Naive thymus-derived CD8-positive, alpha-beta T cell (primary cell): ENCODE measurements at places on chromosomes 11 and 22.
A peak's percentile ranks its signal among the peaks of the same experiment; 100 is the strongest.

- no peak for DNase-seq
Observed at GRCh38 chr11:2825889-2826678, 59.5 kb downstream of the CDKN1C start.

DNA sequence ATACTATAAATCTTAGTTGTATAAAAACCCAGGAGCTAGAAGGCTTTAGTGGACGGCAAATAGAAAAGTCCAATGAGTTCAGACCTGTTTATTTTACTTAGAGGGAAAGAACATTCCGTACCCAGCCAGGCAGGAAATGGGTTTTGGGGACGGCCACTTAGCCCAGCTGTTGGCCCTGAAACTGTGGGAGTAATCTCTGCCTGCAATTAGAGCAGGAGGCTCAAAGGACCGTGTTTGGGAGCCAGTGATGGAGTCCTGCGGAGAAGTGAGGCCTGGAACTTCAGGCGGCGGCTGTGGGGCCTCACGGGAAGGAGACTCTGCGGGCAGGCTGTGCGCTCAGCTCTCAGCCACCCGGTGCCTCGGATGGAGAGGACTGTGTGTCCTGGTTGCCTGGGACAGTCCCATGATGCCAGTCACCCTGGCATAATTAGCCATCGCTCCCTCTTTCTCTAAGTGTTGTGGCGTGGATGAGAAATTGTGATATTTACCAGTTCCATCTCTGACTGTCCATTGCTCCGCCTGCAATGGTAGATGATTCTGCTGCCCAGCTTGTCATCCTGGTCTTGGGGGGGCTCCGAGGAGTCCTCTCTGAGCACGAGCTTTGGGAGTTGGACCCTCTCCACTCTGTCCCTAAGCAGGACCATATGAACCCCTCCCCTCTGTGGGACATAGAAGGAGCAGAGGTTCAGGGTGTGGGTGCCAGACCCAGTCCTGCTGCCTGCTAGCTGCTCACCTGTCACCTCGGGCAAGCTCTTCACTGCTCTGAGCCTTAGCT is 530.3 kb downstream of the TBC1D22A start:
- no peak for DNase-seq

DNA sequence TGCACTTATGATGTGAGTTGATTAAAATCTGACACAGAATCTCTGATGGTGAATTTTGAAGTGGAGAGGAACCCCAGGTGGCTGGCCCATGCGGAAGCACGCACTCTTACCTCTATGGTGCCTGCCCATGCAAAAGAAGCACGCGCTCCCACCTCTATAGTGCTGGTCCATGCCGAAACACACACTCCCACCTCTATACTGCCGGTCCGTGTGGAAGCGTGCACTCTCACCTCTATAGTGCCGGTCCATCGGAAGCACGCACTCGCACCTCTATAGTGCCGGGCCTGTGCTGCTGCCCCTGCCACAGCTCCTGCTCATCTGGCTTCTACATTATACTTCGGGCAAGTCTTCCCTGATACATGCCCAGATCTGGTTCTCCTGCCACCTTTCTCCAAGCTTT is 36.8 kb upstream of the SLC25A1 start:
- no peak for DNase-seq

GRCh38 chr22:38272373-38273134 is at the start of gene TMEM184B:
TMEM184B (minus strand) TSS chr22:38273010; CDS start chr22:38247961, 25,049 bp downstream.
- DNase-seq = peak; percentile 83

DNA sequence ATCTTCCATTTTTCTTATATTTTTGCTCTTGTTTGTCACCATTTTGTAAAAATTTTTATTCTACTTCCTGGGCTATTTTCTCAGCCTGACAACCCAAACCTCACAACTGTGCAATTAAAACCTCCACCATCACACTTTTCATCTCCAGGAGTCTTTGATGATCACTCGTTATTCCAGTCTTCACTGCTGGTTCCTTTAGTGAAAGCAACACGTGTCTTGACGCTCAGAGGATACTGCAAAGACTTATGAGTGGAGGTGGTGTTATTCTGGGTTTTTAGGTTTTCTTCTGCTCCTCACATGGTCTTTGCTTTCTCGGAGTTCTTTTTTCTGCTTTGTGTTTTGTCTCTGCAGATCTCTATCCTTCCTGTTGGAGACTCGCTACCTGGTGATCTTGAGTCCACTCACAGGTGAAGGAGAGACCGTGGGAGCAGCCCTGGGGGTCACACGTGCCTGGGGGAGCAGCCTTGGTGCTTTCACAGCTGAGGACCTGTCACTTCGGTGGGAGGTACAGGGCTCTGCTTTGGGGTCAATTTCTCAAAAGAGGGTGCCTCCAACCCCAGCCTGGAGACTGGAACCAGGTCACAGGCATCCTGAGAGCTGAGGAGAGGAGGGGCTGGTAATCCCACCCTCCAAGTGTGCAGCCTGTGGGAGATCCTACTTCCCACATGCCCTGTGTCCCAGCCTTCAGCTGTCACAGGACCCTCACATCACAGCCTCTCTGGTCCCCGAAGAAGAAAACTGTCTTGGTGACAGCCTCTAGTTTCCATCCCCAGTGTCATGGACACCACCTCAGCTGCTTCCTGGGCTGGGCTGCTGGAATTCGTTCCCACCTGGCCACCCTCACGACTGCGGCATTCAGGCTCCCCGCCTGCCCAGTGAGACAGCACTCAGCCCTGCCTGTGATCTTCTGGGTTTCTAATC is 11.0 kb downstream of the SULT4A1 start:
- no peak for DNase-seq

DNA sequence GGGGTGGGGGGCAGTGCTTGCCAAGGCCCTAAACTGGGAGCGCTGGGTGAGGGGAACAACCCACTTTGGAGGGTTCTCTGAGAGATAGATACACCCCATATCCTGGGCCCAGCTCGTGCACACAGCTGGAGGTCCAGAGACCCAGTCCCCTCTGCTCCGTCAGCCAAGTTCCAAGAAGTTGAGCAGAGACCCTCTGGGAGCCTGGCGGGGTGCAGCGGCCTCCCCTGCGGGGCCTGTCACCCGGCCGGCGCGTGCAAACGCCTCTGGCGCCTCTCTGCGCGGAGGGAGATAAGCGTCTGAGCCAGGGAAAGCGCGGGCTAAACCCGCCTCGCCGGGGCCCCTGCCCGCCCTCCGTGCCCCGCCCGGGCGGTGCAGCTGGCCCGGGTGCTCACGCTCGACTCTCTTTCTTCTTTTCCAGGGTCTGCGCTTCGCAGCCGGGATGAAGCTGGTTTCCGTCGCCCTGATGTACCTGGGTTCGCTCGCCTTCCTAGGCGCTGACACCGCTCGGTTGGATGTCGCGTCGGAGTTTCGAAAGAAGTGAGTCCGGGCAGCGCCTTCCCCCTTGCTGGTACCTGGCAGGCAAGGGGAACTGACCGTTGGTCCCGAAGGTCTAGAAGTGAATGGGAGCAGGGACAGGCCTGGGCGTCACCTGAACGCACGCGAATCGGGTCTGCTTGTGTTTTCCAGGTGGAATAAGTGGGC is 540 bp downstream of the ADM start:
- peak; percentile 34 for DNase-seq

DNA sequence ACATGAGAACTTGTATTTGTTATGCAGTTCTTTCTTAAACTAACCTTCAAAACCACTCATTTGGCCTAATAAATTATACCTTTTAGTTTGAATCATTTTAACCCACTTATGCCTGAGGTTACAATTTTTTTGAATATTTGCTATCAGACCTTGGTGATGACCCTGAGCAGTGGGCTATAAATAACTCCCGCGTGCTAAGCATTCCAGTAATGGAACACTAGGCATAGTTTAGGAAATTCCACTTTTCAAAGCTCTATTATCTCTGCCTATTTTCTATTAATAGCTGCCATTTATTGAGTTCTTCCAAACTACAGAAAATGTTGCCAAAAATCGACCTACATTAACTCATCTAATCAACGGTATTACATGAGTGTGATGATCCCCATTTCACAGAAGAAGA is 993.4 kb upstream of the FAT3 start:
- no peak for DNase-seq

- DNase-seq = no peak
Observed at GRCh38 chr11:129372609-129373488, 2.8 kb upstream of the BARX2 start.

DNA sequence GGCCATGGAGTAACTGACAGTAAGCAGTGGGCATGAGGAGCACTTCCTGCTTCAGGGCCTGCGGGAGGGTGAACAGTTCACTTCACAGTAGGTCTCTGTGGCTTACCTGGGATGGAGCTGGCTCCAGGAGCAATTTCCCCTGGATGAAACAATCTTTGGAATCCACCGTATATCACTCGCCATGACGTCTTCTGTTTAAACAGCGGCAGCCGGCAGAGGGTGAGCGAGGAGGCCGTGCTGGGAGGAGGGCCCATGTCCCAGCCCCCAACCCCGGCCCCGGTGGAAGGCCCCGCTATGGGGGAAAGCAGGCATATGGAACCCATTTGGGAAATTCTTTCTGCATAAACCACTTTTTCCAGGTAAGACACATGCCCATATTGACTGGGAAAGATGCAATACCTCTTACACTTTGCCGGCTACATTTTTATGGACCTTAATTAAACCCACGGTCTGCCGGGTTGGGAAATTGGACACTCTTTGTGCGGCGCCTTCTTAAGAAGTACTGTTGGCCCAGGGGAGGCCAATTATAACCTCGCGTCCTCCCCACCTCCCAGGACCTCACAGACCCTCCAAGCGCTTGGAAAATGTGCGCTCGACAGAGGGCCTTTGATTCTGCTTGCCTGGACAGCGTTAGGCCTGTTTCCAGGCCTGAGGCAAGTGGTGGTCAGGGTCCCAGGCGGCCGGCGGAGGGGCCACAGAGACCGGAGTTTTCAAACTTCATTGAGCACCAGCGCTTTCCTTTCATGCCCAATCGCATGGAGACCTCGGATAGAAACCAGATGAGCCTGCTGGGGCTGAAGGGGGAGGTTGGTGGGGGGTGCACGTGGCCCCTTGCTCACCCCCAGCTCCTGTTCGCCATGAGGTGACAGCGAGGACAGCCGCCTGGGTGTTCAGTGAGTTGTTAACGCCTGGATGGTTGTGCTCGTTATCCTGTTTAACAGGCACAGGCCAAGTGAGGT is 40.4 kb downstream of the SMIM38 start:
- DNase-seq = no peak

DNA sequence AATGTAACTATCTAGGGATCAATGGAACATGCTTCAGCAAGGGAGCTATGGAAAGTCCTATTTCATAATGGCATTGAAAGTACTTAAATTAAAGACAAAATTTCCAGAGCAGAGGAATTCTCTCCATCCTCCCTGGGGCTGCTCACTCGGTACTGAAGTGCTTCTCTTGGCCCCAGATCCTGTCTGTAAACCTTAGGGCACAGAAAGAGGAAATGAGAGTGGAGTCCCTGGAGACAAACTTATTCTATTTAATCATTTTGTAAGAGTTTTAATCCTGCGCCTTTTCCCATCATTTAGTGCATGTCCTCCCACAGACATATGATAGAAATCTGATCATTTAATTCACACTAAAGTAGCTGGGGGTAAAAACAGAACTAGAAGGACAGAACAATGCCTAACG is 20.9 kb upstream of the PAMR1 start:
- DNase-seq = no peak

DNA sequence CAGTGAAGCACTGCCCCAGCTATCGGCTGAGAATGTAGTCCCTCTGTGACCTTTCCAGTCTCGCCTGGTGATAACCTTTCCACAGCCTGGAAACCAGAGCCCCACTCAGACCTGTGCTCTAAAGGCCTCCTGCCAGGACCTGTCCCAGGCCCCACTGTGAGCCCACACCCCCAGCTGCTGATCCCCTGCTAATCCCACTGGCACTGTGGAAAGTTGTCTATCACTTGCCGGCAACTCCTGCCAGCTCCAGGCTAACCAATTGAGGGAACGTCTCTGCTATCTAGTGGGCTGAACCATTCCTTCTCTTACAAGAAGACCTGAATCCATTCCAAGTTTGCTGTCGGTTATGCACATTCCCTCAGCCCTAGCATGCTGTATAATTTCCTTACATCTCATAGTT is 328.2 kb downstream of the FAM181B start:
- no peak for DNase-seq

- DNase-seq = no peak
Observed at GRCh38 chr22:43077121-43077877, 11.9 kb downstream of the TTLL1 start.

DNA sequence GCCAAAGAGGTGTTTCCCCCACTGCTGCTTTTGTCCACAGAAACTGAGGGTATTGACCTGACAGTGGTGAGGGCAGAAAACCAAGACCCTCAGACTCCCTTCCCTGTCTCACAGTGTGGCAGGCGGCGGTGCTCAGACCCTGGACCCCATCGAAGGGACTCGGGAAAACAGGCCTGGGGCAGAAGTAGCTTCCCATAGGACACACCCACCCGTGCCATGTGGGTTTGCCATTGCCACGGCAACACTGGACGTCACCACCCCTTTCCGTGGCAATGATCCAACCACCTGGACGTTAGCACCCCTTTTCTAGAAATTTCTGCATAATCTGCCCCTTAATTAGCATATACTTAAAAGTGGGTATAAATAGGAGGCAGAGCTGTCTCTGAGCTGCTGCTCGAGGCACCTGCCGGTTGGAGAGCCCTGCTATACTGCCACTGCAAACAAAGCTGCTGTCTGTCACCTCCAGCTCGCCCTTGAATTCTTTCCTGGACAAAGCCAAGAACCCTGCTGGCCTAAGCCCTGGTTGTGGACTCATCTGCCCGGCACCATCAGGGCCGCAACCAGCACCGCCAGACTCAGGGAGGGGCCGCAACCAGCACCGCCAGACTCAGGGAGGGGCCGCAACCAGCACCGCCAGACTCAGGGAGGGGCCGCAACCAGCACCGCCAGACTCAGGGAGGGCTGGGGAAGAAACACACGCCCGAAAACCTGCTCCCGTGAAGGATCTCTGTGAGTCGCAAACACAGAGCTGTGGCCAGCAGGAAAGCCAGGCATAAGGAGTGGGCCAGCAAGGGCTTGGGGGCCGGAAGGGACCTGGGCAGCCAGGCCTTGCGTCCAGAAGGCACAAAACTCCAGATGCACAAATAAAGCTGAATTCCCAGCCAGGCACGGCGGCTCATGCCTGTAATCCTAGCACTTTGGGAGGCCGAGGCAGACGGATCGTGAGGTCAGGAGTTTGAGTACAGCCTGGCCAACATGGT is 10.4 kb downstream of the MLC1 start:
- no peak for DNase-seq

DNA sequence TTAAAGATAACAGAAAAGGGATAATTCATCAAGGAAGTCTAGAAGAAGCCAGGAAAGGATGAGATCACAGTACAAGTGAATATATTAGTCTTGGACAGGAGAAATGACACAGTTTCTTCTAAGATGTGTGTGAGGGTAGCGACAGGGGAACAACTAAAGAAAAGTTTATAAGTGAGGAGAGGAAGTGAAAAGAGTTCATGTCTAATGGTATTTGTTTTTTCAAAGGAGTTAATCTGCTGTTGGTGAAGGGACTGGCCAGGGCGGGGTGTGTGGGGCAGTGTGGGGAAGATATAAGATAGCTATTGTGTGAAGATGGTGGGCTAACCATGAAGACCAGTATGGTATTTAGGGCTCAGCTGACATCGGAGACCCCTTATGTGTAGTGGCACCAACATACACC is 7.6 kb upstream of the PPFIBP2 start:
- no peak for DNase-seq

- no peak for DNase-seq
Observed at GRCh38 chr22:31917227-31917921, 27.0 kb upstream of the YWHAH start.

- no peak for DNase-seq
Observed at GRCh38 chr11:82527081-82527584, 206.5 kb downstream of the FAM181B start.
